NCI-H2081 (cell line): ENCODE measurements at places on chromosomes 7 and 10.

GRCh38 chr10:94123258-94123995, 129.7 kb downstream of the PLCE1 start:
- DNase-seq, result no peak

DNA sequence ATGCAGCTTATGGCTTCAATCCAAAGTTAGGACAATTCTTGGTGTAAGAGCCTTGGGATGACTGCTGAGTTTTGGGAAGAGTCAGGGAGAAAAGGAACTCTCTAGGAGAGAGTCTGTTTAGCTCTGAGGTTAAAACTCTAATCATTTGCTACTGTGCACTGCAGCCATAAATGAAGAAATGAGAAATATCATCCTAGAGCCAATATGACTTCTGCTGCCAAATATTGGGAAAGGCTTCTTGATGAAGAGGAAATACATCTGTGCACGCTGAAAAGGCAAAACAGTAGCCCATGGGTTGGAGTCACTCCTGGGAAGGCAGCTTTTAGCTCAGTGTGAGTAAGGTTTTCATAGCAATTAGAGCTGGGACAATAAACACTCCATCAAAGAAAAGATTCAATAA, 308.8 kb downstream of the SFMBT2 start:
- no peak for DNase-seq

GRCh38 chr10:522350-522749, 167.1 kb downstream of the DIP2C start:
- no peak for DNase-seq

- DNase-seq, result no peak
Observed at GRCh38 chr10:103672345-103672744, 178.8 kb downstream of the NEURL1 start.

- no peak for DNase-seq
Observed at GRCh38 chr7:130371046-130371445, 9.2 kb upstream of the CPA1 start.

GRCh38 chr10:70284542-70285475, 1.0 kb upstream of the NPFFR1 start:
- DNase-seq, result no peak
